Activated CD8-positive, alpha-beta memory T cell treated with anti-CD3 and anti-CD28 coated beads for 4 hours (primary cell): ENCODE measurements at places on chromosomes 2 and 18.

- no peak for DNase-seq
These were observed 3.2 kb downstream of the GPBAR1 start for GRCh38 chr2:218263817-218264641.

- DNase-seq = no peak
These were observed 559.5 kb upstream of the GCFC2 start for GRCh38 chr2:76270096-76270710.

- no peak for DNase-seq
These were observed 181.6 kb upstream of the KLHL29 start for GRCh38 chr2:23203383-23203782.

GRCh38 chr2:238162846-238163441 lies 4.2 kb downstream of the ERFE start:
- no peak for DNase-seq

DNA sequence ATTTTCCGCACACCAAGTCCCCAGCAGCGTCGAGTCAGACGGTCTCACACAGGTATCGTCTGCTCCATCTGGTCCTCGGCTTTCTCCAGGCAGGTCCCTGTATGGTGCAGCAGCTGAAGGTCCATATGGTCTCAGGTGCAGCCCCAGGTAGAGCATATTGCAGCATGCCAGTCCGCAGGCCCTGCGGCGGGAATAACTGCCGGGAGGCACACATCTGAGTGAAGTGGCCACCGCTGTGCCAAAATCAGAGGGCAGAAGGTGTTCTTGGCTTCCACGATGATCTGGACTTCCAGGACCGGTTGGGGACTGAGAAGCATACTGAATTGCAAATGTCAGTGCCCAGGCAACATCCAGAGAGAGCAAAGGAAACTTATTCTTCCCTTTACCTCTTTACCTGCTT lies 320.3 kb downstream of the RNF144A start:
- DNase-seq = no peak

DNA sequence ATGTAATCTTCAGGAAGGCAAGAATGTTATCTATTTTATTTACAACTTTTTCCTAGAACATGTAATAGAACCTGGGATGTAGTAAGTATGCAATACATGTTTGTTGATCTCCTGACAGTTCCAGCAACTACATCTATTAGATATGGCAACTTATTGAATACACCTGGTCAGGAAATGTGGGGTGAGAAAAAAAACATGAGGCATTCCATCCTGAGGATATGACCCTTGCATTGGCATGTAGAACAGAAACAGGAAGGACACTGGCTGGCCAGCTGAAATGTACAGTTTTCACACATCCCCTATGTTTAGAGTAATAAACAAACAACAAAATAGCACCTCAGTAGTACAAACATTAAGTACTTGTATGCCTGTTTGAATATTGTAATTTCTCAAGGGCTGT lies 272.6 kb upstream of the NT5C1B start:
- DNase-seq = no peak

DNA sequence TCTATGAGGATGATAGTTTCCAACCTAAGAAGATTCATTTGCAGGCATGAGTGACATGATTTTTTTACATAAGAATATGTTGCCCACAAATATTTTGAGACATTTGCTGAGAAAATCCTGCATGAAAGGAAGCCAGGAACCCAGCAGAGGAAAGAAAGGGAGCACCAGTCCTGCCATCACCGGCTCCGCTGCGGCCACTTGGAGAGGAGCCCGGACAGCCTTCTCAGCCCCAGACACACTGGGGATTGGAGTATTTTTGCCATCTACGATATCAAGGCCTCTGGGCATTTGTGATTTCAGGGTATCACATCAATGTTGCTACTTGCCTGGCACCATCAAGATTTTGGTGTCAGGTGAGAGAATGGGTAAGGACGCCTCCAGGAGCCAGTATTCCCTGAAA lies 228.3 kb downstream of the PTGR3 start:
- DNase-seq = no peak

DNA sequence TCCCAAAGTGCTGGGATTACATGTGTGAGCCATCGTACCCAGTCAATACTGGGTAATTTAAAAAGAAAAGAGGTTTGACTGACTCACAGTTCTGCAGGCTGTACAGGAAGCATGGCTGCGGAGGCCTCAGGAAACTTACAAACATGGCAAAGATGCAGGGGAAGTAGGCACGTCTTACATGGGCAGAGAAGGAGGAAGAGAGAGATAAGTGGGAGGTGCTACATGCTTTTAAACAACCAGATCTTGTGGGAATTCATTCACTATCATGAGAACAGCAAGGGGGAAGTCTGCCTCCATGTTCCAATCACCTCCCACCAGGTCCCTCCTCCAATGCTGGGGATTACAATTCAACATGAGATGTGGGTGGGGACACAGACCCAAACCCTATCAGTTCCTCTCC lies 192.5 kb downstream of the ATAD2B start:
- no peak for DNase-seq

DNA sequence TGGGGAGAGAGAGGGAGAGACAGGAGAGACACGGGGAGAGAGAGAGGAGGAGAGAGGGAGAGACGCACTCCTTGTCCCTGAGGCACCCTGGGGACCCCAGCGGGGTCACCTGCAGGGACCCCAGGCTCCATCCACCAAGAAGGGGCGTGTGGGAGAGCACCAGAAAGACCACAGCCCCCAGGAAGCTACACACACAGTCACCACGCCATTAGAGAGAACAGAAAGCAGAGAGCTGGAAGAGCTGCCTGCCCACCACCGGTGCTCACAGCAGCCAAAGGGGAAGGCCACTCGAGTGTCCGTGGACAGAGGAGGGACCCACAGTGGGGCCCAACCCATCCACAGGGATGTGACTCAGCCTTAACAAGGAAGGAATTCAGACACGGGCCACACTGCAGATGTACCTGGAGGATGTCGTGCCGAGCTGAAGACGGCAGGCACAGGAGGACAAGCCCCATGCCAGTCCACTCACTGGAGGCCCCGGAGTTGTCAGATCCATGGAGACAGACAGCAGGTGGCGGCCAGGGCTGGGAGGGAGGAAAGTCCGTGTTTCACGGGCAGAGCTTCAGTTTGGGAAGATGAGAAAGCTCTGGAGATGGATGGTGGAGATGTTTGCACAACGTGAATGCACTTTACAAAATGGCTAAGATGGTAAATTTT lies 11.5 kb upstream of the NFATC1 start:
- DNase-seq = no peak

- DNase-seq = no peak
These were observed 211.2 kb downstream of the NAPG start for GRCh38 chr18:10736984-10737383.

GRCh38 chr2:10891390-10891789 lies 20.3 kb upstream of the KCNF1 start:
- no peak for DNase-seq

DNA sequence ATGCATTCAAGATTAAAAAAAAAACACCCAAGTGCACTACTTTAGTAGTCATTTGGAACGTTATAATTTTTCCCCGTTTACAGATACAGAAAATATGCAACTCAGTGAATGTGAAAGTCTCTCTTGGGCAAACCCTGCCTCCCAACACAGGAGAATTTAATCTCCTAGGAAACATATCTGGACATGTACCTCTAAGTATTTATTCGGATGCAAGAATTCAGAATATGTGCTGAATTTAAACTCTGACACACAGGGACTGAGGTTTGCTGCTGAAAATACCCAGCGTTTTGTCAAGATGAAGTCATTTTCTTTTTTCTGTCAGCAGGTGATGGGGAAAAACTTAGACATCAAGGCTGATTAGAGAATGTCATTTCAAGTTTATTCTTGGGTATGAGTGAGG lies 105.4 kb downstream of the ACKR3 start:
- DNase-seq = no peak

- no peak for DNase-seq
These were observed 17.3 kb upstream of the RHOB start for GRCh38 chr2:20429528-20429927.

GRCh38 chr18:24674200-24674599 lies 213.8 kb downstream of the HRH4 start:
- no peak for DNase-seq

- no peak for DNase-seq
These were observed at the start of gene IL1A for GRCh38 chr2:112784199-112785189. TSS of gene IL1A (minus strand) at chr2:112784493. CDS start at chr2:112783770, 723 bp downstream.

GRCh38 chr2:200624658-200625057 lies 38.8 kb downstream of the AOX1 start:
- no peak for DNase-seq

- DNase-seq = no peak
These were observed 85.9 kb downstream of the CBLN2 start for GRCh38 chr18:72458271-72458670.
